Endothelial cell (in vitro differentiated cells): ENCODE measurements at places on chromosomes 12 and 14.

- H3K4me3 ChIP-seq: peak overlapping the region; percentile 89
- peaks cover 10% of the 10 kb centered on the region for H3K27me3 ChIP-seq
- peak overlapping the region; percentile 24 for H3K27ac ChIP-seq
- H3K4me1 ChIP-seq: peaks cover 49% of the 10 kb centered on the region
Measured at GRCh38 chr14:64702493-64703394, 1.5 kb upstream of the PLEKHG3 start.

DNA sequence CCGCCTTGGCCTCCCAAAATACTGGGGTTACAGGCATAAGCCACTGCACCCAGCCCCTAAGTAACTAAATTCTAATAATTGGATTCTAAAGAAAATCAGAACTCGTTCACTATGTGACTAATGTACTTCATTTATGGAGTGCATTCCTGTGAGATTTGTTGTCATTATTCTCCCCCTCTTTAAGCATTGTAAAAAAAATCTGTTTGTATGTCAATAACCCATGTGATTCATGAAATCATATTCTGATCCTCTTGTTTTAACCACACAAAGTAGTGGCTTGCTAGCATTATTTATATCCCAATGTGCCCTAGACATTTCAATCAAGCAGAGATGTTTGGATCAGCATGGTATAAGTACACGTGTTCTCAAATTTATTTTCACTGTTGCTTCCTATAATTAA lies 78.2 kb upstream of the OSBPL8 start:
- no peak overlapping the region for H3K4me3 ChIP-seq
- DNase-seq: no peak
- no peaks in the 10 kb centered on the region for H3K36me3 ChIP-seq
- H3K4me1 ChIP-seq: peaks cover 27% of the 10 kb centered on the region
- no peaks in the 10 kb centered on the region for H3K27me3 ChIP-seq

DNA sequence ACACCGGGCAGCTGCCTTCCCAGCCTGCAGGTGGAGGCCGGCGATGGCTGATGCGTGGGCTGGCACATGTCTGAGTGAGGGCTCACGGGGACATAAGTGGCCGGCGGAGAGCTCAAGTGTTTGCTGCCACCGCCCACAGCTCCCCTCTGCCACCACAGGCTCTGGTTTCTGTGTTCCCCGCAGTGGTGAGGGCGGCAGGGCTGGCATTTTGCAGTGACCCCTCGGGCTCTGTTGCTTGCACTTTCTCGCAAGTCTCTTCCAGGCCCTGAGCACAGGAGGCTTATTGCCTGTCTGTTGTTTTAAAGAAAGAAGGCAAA lies 271.0 kb upstream of the RTL1 start:
- no peak overlapping the region for H3K27ac ChIP-seq
- H3K36me3 ChIP-seq: peaks cover 9% of the 10 kb centered on the region
- no peak for DNase-seq
- no peaks in the 10 kb centered on the region for H3K4me1 ChIP-seq
- H3K27me3 ChIP-seq: peaks cover 7% of the 10 kb centered on the region

DNA sequence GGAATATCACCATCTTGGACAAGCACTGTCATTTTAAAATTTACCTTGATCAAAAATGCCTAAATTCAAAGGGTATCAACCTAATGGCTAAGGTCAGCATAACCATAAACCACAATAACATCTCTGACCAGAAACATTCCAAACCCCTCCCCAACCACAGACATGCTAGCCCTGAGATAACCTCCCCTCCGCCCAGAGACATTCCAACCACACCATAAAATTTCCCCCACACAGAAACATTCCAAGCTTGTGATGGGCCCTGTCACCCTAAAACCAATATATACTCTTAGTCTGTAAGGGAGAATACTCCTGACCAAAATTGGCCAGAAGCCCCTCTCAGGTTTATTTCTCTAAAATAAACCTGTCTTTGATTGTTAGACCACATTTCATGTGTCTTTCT lies 17.7 kb downstream of the EPYC start:
- no peak overlapping the region for H3K4me3 ChIP-seq
- no peaks in the 10 kb centered on the region for H3K4me1 ChIP-seq
- no peak for DNase-seq

- H3K4me1 ChIP-seq: peaks cover 4% of the 10 kb centered on the region
- no peaks in the 10 kb centered on the region for H3K36me3 ChIP-seq
- no peak overlapping the region for H3K27ac ChIP-seq
- H3K27me3 ChIP-seq: no peaks in the 10 kb centered on the region
- no peak overlapping the region for H3K4me3 ChIP-seq
Measured at GRCh38 chr12:102314821-102315220, 117.2 kb upstream of the PMCH start.

DNA sequence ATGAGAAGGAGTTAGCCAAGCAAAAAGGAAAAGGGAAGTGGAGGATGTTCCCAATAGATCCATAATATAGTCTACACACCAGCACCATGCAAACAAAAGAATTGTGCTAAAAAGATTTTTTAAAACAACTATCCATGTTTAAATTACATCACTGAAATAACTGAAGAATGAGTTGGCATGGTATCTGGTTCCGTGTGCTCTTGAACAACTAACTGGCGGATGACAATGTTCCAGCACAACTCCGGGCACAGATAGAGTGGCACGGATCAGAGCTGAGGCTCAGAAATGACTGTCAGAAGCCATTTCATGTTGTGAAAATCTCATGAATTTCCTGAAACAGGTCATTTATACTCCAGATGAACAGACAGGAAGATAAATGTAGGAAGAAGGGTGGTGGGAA lies 153.1 kb downstream of the HMGA2 start:
- H3K4me3 ChIP-seq: no peak overlapping the region
- no peak overlapping the region for H3K27ac ChIP-seq
- no peak for DNase-seq

DNA sequence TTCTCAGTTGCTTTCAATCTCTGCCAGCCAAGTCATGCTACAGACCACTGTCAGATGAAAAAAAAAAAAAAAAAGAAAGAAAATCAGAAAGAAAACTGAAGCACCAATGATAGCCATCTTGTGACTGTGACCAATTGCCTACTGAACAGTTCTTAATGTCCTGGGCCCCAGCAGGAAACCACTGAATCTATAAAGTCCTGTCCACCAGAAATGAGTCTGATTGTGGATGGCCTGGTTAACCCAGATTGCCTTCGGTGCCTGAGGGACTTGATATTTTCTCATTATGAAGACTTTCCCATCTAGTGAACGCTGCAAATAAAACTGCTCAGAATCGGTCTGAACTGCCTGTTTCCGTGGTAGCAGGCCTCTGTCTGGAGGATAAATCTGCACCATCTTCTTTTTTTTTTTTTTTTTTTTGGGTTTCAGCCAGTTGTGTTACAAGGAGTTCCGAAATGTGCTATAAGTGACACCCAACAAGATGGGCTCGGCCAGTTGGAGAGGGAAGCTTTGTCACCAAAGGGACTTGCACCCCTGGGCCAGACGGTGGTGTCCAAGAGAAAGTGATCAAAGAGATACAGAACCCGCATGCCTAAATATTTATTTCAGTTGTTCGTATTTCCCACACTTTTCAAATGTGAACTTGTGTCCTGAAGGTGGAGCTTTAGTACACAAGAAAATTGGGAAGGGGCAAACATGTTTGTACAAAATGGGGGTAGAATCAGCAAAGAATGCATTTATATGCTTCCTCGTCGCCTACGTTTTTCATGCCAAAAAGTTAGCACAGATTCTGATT lies 3.0 kb upstream of the PLXNC1 start:
- no peak for DNase-seq
- peaks cover 2% of the 10 kb centered on the region for H3K36me3 ChIP-seq
- no peak overlapping the region for H3K27ac ChIP-seq

DNA sequence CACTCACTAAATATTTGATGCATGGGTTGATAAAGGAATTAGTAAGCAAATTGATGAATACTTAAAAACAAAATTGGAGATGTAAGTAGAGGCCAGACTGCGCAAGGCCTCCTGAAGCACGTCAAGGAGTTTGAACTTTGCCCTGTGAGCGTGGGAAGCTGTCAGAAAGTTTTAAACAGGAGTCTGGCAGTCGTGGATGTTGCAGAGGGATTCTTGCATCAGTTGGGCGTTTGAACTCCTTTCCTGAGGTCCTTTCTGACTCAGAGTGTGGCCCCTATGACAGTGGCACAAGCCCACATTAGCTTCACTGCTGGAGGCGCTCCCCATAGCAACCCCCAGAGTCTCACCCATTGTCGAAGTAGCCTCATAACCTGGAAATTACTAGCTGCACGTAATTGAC lies 17.9 kb upstream of the IL22 start:
- no peak for DNase-seq
- no peaks in the 10 kb centered on the region for H3K36me3 ChIP-seq
- no peak overlapping the region for H3K27ac ChIP-seq
- H3K4me1 ChIP-seq: peaks cover 2% of the 10 kb centered on the region
- H3K27me3 ChIP-seq: peaks cover 1% of the 10 kb centered on the region
- no peak overlapping the region for H3K4me3 ChIP-seq

- no peaks in the 10 kb centered on the region for H3K4me1 ChIP-seq
- H3K27ac ChIP-seq: no peak overlapping the region
- H3K4me3 ChIP-seq: no peak overlapping the region
- DNase-seq: no peak
Measured at GRCh38 chr12:117225179-117225578, 34.9 kb upstream of the FBXO21 start.

DNA sequence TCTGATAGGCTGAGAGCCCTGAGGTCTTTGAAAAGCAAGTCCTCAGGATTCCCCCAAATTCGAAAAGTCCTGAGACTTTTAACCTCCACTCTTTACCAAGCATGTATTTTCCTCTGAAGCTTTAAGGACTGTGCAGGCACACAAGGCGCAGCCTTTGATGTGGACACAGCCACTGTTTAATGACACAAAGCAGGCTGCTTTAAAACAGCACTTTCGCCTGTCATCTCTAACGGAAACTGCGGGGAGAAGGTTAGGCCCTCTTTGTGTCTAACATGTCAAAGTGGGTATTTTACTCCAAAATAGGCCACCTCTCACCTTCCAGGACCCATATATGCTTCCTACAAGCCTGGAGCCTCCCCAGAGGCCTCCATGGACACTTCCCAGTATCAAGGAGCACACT lies 159.2 kb downstream of the GCH1 start:
- H3K27me3 ChIP-seq: no peaks in the 10 kb centered on the region
- peaks cover 24% of the 10 kb centered on the region for H3K4me1 ChIP-seq
- H3K27ac ChIP-seq: no peak overlapping the region
- no peak for DNase-seq

GRCh38 chr12:1716215-1716862 lies 25.5 kb downstream of the ADIPOR2 start:
- H3K27me3 ChIP-seq: no peaks in the 10 kb centered on the region
- H3K4me3 ChIP-seq: no peak overlapping the region
- H3K4me1 ChIP-seq: peaks cover 4% of the 10 kb centered on the region

DNA sequence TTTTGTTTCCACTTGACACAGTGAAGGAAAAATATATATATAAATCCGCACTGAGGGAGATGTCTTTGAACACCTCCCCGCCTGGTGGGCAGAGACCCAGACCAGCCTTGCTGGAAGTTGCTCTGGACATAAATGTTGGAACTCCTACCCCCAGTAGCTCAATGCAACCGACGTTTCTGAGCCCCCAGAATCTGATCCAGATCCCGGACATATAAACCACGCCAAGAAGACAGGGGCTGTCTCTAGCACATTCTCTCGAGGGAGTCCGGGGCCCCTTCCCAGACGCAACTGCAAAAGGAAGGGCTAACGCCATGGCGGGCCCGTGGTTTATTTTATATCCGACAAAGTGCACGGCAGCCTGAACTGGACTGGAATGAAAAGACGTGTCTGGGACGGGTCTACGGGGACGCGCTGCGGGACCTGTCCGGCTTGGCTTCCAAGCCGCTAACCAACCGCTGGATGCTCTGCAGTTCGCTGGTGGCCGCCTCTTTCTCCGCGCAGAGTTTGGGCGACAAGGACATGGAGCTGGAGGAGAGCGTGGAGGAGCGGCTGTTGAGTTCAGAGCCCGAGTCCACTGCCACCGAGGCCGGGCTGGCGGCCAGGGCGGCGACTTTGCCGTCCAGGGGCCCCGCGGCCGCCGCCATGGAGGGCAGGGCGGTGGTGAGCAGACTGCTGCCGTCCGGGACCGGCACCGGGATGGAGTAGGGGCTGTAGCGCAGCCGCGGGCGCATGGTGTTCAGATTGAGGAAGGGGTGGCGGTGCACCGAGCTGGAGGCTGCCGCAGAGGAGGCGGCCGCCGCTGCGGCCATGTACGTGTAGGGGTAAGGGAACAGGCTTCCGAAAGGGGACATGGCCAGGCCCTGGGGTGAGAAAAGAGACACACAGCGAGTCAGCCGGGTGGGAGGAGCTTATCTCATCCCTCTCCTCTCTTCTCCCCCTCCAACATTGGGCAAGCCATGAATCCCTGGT lies 12.2 kb downstream of the TBX3 start:
- H3K27ac ChIP-seq: no peak overlapping the region
- DNase-seq: no peak
- H3K4me3 ChIP-seq: no peak overlapping the region

DNA sequence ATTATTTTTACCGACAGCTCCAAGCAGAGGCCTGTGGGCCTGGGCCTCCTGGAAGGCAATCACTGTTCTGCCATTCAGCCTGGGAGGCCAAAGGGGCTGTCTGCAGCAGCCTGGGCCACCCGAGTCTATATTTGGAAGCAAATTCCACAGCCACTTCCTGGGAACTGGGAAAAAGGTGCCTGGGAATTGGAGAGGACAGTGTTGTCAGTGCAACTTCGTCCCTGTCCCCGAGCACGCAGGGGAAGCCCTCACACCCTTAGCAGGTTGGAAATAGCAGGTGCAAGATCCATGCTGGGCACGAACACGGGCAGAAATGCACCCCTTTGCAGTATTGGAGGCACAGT lies 9.6 kb upstream of the TBX5 start:
- H3K27me3 ChIP-seq: peaks cover 37% of the 10 kb centered on the region
- peaks cover 28% of the 10 kb centered on the region for H3K4me1 ChIP-seq
- H3K36me3 ChIP-seq: no peaks in the 10 kb centered on the region
- no peak for DNase-seq

- peaks cover 12% of the 10 kb centered on the region for H3K4me1 ChIP-seq
- no peak overlapping the region for H3K4me3 ChIP-seq
- H3K27ac ChIP-seq: no peak overlapping the region
- DNase-seq: no peak
- peaks cover 21% of the 10 kb centered on the region for H3K27me3 ChIP-seq
- no peaks in the 10 kb centered on the region for H3K36me3 ChIP-seq
Measured at GRCh38 chr12:132322206-132323132, 6.9 kb downstream of the GALNT9 start.

DNA sequence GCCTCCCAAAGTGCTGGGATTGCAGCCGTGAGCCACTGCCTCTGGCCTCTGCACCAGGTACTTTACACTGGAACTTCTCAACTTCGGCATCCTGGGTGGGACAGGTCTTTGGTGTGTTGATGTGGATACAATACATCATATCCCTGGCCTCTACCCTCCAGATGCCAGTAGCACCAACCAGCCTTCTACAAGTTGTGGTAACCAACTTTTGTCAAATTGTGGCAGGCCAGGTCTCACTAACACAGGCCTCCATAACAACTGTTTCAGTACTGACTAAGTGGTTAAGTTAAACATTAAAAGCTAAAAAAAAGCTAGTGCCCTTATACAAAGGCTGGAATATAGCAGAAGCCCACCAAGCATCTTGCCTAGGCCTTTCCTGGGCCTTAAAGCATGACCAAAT lies 232.9 kb downstream of the PCNX1 start:
- H3K27me3 ChIP-seq: peaks cover 4% of the 10 kb centered on the region
- H3K4me3 ChIP-seq: no peak overlapping the region
- DNase-seq: no peak
- no peak overlapping the region for H3K27ac ChIP-seq
- no peaks in the 10 kb centered on the region for H3K4me1 ChIP-seq

- H3K36me3 ChIP-seq: no peaks in the 10 kb centered on the region
- H3K4me3 ChIP-seq: no peak overlapping the region
- no peak overlapping the region for H3K27ac ChIP-seq
- H3K27me3 ChIP-seq: no peaks in the 10 kb centered on the region
Measured at GRCh38 chr14:53786045-53786444, 170.6 kb downstream of the BMP4 start.
